ENCODE measurements at places on chromosomes 2 and 18.
A peak's percentile ranks its signal among the peaks of the same experiment; 100 is the strongest.

DNA sequence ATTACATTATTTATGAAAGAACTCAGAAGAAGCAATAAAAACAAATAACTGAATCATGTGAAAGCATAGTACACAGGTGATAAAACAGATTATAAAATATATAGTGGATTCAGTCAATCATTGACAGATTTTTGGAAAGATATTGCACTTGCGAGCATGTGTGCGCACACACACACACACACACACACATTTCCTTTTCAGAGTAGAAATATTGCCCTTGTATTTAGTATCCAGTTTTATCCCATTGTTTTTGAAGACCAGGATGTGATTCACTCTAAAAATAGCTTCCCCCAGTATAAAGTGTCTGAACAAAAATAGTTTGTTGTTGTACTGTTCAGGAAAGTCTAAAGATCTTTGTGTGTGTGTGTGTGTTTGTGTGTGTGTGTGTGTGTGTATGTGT, 145.5 kb downstream of the CALCRL start:
- no peak for DNase-seq

DNA sequence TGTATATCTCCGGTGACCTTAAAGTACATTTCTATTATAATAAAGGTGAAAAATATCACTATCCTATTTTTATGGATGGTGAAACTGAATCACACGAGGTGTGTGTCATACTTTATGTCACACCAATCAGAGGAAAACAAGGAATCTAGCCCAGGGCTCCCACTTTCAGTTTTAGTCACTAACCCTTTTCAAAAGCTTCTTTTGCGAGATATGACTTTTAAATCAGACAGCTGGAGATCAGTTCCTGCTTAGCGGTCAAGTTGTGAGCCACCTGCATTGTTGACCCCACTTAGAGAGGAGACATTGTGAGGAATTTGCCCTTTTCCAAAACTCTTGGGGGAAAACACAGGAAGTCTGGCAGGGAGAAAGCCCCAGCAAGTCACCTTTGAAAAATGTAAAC, 70.5 kb downstream of the CPS1 start:
- no peak for DNase-seq

- DNase-seq, result no peak
Measured at GRCh38 chr2:238714038-238714528, 133.8 kb upstream of the TWIST2 start.

GRCh38 chr2:171136024-171136423, 24.7 kb downstream of the TLK1 start:
- DNase-seq, result no peak

DNA sequence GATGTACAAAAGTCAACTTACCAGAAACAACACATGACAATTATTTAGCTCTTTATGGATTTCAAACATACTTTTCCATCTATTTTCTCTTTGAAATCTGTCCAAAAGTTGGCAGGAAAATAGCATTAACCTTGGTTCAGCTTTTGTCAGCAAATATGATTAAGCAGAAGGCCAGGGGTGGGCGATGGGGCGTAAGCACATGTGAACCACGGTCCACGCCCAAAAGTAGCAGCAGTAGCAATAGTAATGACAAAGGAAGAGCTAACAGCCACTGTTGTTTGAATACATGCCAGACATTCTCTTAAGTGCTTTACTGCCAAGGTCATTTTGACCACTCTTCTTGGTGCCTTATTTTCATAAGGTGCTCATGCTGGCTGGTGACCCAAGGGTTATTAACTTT, 73.5 kb downstream of the ANTXR1 start:
- DNase-seq, result no peak

GRCh38 chr2:143263066-143263625, 133.9 kb downstream of the ARHGAP15 start:
- no peak for DNase-seq

DNA sequence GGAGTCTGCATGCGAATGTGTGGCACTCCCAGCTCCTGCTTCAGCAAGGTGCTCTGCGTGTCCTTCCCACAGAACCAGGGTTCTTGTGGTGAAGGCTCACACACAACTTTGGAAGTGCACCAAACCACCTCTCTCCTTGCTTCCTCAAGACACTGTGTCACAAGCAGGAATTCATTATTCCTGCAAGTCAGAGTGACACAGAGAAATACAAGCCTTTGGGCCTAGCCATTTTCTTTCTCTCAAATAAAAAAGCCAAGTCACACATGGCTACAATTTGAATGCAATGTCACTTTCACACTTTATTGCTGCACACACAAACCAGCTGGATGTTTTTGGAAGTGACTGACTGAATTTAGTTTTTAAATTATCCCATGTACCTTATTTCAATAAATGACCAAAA, 30.1 kb upstream of the THOC1 start:
- DNase-seq, result no peak

GRCh38 chr2:143158098-143158497, 28.9 kb downstream of the ARHGAP15 start:
- no peak for DNase-seq

DNA sequence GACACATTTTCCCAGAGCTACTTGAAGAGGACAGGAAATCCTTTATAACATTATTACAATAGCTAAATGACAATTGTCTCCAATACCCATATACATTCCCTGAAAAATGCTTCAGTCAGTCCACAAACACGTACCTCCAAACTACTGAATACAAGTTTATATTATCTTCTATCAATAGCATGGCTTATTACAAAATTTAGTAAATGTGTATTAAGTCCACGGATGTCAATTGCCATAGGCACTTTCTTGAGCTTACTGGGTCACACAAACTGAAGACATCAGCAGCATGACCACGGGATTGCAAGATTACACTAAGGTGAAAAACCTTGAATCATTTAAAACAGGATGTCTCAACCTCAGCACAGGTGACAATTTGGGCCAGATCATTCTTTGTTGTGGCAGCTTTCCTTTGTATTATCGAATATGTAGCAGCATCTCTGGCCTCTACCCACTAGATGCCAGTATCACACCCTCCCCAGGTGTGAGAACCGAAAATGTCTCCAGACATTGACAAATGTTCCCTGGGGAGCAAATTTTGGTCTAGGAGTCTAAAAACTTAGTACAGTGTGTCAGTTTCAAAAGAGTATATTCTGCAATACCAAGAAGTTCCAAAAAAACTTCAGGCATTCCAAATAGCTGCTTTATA, 1.4 kb downstream of the MBD2 start:
- no peak for DNase-seq

DNA sequence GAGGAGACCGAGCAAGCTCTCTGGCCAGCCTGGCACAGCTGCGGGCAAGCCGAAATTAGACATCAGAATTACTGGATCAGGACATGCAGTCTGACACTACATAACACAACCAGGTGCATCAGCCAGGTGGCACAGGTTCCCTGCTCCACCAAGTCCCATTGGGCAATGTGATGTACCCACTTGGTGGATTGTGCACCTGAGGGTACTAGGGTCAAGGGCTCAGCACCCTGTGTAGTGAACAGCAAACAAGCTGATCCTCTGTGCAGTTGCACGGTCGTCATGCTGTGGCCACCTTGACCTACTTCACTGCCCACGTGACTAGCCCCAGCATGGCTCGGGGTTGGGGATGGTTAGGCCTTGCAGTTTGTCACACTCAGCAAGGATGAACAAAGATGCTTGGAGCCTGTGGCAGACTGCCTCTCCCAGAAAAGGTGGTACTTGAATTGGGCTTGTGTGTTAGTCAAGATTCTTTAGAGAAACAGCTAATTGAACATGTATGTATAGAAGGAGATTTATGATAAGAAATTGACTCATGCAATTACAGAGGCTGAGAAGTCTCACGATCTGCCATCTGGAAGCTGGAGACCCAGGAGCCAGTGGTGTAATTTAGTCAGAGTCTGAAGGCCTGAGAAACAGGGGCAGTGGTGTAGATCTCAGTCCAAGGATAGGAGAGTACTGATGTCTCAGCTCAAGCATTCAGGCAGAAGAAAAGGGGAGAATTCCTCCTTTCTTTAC, 71.4 kb upstream of the TMEM87B start:
- DNase-seq, result no peak

GRCh38 chr2:6855860-6856547, 9.7 kb downstream of the CMPK2 start:
- no peak for DNase-seq

DNA sequence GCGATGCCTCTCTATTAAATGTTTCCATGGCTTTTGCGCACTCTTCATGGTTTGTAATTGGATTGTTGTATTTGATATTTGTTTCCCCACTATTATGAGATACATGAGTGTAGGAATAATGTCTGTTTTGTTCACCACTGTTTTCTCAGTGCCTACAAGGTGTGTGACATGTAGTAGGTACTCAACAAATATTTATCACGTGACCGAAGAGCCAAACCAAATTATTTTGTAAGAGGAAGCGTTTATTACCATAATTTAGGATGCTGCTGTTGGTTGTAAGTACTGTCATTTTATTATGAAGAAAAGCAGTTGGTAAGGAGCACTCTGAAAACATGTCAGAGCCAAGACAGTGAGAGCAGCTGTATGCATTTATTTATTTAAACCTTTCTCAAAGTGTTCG, 32.2 kb upstream of the CTLA4 start:
- DNase-seq, result no peak

- peak; percentile 74 for DNase-seq
Measured at GRCh38 chr2:75627902-75628504, 18.6 kb upstream of the MRPL19 start.

DNA sequence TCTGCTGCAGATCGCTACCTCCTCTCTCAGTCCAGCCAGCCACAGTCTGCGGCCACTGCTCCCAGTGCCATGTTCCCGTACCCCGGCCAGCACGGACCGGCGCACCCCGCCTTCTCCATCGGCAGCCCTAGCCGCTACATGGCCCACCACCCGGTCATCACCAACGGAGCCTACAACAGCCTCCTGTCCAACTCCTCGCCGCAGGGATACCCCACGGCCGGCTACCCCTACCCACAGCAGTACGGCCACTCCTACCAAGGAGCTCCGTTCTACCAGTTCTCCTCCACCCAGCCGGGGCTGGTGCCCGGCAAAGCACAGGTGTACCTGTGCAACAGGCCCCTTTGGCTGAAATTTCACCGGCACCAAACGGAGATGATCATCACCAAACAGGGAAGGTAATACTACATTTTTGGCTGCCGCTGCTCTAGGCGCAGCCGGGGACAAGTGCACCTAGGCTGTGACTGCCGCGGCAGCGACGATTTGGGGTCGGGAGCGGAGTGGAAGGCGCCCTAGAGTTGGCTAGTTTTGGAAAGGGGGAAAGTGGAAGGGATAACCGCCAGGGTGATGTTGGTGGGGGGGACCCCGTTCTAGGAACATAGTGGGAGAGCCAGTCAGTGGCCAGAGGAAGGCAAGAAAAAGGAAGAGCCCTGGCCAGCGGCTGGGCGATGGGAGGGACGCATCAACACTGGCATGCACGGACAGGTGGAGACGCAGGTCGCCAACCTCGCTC, 776 bp downstream of the TBR1 start:
- DNase-seq, result no peak

DNA sequence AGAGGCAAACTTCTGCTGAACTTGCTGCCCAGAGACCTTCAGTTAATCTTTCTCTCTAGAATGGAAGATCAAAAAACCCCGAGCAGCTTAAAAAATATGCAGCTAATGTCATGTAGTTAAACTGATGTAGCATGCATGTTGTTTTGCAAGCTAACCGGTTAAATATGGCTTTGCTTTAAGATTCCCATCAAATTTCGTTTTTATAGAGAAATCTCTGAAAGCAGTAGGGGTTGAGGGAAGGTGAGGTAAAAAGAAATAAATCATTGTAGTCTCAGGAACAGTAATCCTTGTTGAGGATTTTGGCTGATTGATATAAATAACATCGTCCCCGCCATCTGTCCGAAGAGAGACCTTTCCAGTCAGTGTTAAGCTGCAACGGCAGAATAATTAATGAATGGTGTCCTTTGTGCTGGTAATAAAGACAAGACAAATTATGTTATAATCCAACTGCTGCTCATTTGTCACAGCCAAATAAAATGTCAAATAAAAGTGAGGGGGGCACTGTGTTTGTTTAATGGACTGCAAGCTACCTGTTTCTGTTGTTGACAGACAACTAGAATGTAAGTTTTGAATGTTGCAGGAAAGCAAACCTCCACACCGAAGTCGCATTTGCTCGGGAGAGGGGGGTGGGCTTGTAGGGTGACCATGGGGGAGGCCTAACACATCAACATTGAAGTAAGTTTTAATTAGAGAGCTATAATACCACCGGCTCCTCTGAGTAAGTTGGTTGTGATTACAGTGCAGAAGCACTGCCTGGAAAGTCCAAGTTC, 555.5 kb downstream of the ARHGAP15 start:
- no peak for DNase-seq

GRCh38 chr2:1990151-1990589, 245.9 kb upstream of the PXDN start:
- DNase-seq, result no peak

DNA sequence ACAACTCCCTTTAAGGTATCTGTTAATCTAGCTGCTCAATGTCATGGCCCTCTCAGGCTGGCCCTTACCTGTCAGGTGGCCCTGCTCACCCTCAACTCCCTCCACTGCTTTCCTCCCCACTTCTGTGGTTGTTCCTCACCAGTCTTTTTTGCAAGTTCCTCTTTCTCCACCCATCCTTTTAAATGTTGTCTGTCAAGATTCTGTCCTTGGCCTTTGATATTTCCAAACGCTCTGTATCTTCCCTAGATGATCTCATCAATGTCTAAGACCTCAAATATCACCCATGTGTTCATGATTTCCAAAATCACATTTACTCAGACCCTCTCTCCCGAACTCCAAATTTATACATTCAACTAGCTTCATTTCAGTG, 3.5 kb downstream of the PTPN2 start:
- no peak for DNase-seq

DNA sequence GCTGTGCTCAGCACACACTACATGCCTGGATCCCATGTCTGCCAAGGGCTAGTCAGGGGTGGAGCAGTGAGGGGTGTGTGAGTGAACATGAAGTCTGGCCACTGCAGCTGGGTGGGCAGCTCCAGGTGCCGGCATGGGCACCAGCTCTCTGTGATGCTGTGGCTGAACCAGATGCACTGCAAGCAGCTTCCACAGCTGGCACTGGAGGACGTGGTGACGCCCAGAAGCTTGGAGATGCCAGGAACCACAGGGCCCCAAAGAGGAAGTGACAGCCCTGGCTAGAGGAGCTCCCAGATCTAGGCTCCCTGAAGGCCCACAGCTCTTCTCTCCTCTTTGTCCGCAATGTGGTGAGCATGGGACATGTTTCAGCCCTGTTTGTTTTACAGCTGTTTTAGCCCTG, 776.3 kb upstream of the POU3F3 start:
- DNase-seq, result no peak

All from HEK293T (cell line).